ENCODE measurements at places on chromosomes 5 and 9. TPM values are rescaled to one million over a fixed set of nuclear protein-coding genes. Genes with fewer than 3 reads are reported as not detected.

Gene SLC6A18
- total RNA-seq, result not detected

Gene SPAAR
- 0.20 TPM for total RNA-seq

Gene PCDHGA10
- 6.8 TPM for total RNA-seq

Gene LRRTM2
- under 0.01 TPM for total RNA-seq

Gene CRHBP
- total RNA-seq, result not detected

Gene SPINK6
- total RNA-seq, result not detected

Gene CDC20B
- not detected for total RNA-seq

Gene C9orf153
- 0.20 TPM for total RNA-seq

Gene FUT7
- not detected for total RNA-seq

Gene EDIL3
- total RNA-seq, result 0.37 TPM

Gene PCA3
- under 0.01 TPM for total RNA-seq

Gene CMYA5
- total RNA-seq, result 0.59 TPM

Gene SLC6A7
- not detected for total RNA-seq

Gene CLTB
- total RNA-seq, result 76.1 TPM

Gene AFAP1L1
- 8.2 TPM for total RNA-seq

Gene ECM2
- total RNA-seq, result 3.3 TPM

Gene PCDHB10
- under 0.01 TPM for total RNA-seq

Gene HRH2
- total RNA-seq, result not detected

Gene IL9
- total RNA-seq, result not detected

Gene NRG2
- 1.1 TPM for total RNA-seq

Gene CTSL
- total RNA-seq, result 719 TPM

Gene OR2V1
- total RNA-seq, result not detected

Gene FBP1
- total RNA-seq, result not detected

Gene ADAMTS19
- total RNA-seq, result 0.39 TPM

Gene IFNK
- total RNA-seq, result not detected

Gene GPR107
- total RNA-seq, result 17.6 TPM

Gene GLRA1
- total RNA-seq, result not detected

Gene RASEF
- total RNA-seq, result under 0.01 TPM

Gene SIGMAR1
- total RNA-seq, result 124 TPM

Gene C1QTNF3
- total RNA-seq, result 1.1 TPM

Gene PAXX
- 13.9 TPM for total RNA-seq

Gene DIMT1
- 42.0 TPM for total RNA-seq

Gene TLX3
- not detected for total RNA-seq

Gene PTAR1
- total RNA-seq, result 65.7 TPM

Gene PTGES
- total RNA-seq, result 56.2 TPM

Gene TRAF2
- 10.8 TPM for total RNA-seq

Gene NIPBL
- 22.5 TPM for total RNA-seq

Gene AMBP
- total RNA-seq, result not detected

Gene S1PR3
- 92.2 TPM for total RNA-seq

Gene CFAP77
- not detected for total RNA-seq

Gene C9
- not detected for total RNA-seq

Gene FBXW5
- 125 TPM for total RNA-seq

Gene C5orf52
- total RNA-seq, result not detected

Gene SLC9A3
- 0.98 TPM for total RNA-seq

Gene ALDH1B1
- total RNA-seq, result 31.6 TPM

Gene SPIN1
- total RNA-seq, result 50.4 TPM

Gene FAM169A
- under 0.01 TPM for total RNA-seq

Gene LIX1
- total RNA-seq, result not detected

Gene SLC6A19
- not detected for total RNA-seq

Gene HMMR
- total RNA-seq, result 60.4 TPM

Gene IL4
- not detected for total RNA-seq

Gene FAM81B
- total RNA-seq, result not detected

Gene FOXD4
- total RNA-seq, result under 0.01 TPM

Gene CHSY3
- total RNA-seq, result 8.8 TPM

Gene HARS1
- 50.0 TPM for total RNA-seq

Gene GOLM1
- 37.1 TPM for total RNA-seq

Gene IFNA13
- total RNA-seq, result not detected

Gene RLN2
- not detected for total RNA-seq

Gene PCDH1
- not detected for total RNA-seq

Gene NR5A1
- total RNA-seq, result not detected

All from subcutaneous preadipocyte (primary cell).